Upper lobe of left lung (tissue), 6 donors: ENCODE measurements at places on chromosomes 5 and 9.

GRCh38 chr5:149036168-149036567 is 26.7 kb downstream of the SH3TC2 start:
- no peak for DNase-seq
- no peak overlapping the region for H3K27ac ChIP-seq
- no peaks in the 10 kb centered on the region for H3K27me3 ChIP-seq
- no peak overlapping the region for H3K4me3 ChIP-seq
- no peaks in the 10 kb centered on the region for H3K36me3 ChIP-seq
- H3K4me1 ChIP-seq = no peaks in the 10 kb centered on the region

DNA sequence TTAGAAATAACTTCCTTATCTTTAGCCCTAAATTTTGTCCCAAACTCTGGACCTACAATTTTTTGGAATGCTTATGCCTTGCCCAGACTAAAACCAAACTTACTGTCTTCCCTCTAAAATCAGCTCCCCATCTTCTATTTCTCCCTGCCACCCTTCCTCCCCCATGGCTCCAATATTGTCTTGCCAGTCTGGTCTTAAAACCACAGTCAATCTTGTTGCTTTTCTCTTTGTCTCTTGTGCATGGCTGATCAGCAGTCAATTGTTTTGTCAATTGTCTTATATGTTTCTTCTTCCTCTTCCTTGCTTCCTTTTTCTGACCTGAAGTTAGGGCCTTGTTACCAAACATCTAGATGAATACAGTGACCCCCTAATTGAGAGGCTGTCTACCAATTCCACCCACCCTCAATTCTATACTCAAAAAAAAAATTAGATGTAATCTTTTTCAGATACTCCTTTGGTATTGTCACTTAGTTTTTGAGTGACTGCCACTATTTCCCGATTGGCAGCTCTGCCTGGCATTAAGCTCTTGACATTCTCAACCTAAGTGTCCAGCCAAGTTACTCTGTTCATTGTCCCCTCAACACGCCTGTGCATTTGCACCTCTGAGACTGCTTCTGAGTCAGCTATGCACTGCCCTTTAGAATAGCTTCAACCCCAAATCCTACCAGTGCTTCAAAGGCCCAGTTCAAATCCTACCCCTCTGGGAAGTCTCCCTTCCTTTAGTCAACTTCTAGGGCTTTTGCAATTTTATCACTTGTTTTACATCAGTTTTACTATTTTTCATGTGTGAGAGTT is 2.5 kb downstream of the PDCD1LG2 start:
- no peak overlapping the region for H3K27ac ChIP-seq
- no peaks in the 10 kb centered on the region for H3K27me3 ChIP-seq
- H3K4me3 ChIP-seq = no peak overlapping the region
- peaks cover 37% of the 10 kb centered on the region for H3K4me1 ChIP-seq
- DNase-seq = no peak
- H3K36me3 ChIP-seq = no peaks in the 10 kb centered on the region

GRCh38 chr5:86689103-86689729 is 71.5 kb downstream of the COX7C start:
- H3K27ac ChIP-seq = no peak overlapping the region
- no peaks in the 10 kb centered on the region for H3K4me1 ChIP-seq
- DNase-seq = no peak

DNA sequence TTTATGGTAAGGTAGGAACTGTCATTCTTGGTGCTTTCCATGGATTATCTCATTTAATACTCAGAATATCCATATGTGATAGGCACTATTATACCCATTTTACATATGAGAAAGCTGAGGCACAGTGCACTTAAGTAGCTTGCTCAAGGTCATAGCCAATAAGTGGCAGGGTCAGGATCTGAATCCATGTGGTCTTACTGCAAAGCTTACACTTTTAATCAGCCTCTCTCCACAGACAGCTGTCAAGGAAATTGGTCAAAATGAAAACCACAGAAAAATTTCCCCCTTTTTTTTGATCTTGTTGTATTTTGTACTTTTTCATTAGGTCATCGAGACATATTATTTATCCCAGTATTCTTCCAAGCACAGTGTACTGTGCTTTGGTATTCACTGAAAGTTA is 78.5 kb downstream of the ERCC6L2 start:
- H3K27me3 ChIP-seq = no peaks in the 10 kb centered on the region
- H3K4me1 ChIP-seq = no peaks in the 10 kb centered on the region
- H3K4me3 ChIP-seq = no peak overlapping the region
- H3K36me3 ChIP-seq = no peaks in the 10 kb centered on the region
- DNase-seq = no peak

GRCh38 chr9:111013250-111013649 is 25.0 kb downstream of the LPAR1 start:
- no peak overlapping the region for H3K27ac ChIP-seq
- H3K4me3 ChIP-seq = no peak overlapping the region
- H3K27me3 ChIP-seq = no peaks in the 10 kb centered on the region

DNA sequence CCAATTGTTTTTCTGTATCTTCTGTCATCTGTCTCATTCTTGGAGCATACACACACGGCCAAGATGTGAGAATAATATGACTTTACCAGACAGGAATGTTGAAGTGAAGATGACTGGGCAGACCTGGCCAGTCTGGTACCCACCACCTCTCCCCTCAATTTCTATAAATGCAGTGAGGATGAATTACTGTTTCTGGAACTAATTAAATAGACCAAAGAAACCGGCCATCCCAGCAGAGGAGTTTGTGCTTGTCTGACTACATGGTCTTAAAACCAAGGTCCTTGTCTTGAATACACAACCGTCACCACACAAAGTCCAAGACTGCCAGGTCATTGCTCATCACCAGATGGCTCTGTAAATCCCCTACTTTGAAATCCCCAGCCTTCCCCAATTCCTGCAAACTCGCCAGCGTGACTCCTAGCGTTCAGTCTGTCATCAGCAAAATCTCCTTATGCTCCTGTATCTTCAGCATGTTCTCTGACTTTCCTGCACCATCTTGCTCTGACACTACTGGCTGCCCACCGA is 147.2 kb downstream of the PDE4D start:
- H3K4me1 ChIP-seq = no peaks in the 10 kb centered on the region
- no peak overlapping the region for H3K4me3 ChIP-seq
- no peaks in the 10 kb centered on the region for H3K36me3 ChIP-seq
- no peak overlapping the region for H3K27ac ChIP-seq
